Suppressor macrophage treated with lipopolysaccharide for 1 hour (primary cell): ENCODE measurements at places on chromosomes 3 and 15.

DNA sequence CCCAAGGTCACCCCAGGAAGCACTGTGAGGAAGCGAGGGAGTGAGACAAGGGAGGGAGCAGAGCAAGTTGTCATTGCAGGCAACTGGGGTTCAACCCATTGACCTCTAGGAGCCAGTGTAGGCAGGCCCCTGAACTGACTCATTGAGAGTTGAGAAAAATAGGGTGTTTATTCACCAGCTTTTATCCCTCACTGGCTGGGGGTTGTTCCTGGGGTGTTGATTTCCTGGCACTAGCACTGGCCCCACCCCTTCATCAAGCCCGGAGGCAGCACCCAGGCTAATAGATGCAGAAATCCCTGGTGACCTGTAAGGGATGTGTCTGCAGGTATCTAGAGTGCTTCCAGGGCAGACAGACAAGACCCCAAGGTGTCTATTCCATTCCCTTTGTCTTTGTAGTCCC lies 183.9 kb downstream of the ARRDC4 start:
- DNase-seq = no peak

DNA sequence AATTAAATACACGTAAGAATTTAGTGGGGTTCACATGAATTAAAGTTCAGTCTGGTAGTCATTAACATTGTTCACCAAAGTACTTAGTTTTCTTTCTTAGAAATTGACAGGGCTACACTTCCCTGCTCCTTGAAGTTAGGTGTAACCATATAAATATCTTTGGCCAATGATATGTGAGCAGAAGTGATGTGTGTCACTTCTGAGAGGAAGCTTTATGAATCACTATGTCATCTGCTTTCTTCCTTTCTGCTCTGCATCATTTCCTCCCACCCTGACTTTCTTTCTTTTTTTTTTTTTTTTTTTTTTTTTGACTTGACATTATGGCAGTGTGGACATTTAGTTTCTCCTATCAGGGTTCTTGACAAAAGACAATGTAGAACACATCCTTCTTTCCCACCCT lies 156.2 kb upstream of the COL8A1 start:
- peak; percentile 53 for DNase-seq

DNA sequence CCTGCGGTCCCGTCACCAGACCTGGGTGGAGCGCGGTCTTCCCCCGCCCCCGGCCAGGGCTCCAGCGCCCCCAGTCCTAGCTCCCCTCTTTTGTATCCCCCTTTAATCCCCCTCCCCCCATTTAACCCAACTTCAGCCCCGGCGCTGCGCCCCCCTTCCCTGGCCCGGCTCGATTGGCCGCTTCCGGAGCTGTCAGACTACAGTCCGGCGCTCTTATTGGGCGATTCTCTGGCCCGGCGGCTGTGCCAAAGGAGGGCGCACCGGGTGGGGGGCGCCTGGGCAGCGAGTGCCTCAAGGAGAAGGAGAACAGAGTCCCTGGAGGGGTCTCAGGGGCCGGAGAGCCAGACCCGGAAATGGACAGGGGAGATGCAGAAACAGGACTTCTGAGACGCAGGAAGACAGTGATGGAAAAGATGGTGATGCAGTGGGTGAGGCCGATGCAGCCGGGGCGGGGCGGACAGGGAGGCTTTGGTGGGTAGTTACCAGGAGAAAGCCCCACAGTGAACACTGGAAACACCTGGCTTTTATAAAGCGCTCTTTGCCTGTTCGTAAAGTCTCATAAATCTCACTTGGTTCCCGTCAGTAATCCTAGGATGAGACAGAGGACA lies 1.2 kb upstream of the ADCY5 start:
- DNase-seq = no peak

DNA sequence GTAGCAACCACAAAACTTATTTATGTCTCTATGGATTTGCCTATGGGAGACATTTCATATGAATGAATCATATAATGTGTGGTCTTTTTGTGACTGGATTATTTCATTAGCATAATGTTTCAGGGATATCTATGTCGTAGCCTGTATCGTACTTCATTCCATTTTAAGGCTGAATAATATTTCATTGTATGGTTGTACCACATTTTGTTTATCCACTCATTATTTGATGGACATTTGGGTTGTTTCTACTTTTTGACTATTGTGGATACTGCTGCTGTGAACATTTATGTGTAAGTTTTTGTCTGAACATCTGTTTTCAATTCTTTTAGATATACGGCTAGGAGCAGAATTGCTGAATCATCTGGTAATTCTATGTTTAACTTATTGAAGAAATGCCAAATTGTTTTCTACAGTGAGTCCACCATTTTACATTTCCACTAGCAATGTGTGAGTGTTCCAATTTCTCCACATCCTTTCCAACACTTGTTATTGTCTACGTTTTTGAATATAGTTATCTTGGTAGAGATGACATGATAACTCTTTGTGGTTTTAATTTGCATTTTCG lies 134.4 kb upstream of the DAZL start:
- DNase-seq = no peak

DNA sequence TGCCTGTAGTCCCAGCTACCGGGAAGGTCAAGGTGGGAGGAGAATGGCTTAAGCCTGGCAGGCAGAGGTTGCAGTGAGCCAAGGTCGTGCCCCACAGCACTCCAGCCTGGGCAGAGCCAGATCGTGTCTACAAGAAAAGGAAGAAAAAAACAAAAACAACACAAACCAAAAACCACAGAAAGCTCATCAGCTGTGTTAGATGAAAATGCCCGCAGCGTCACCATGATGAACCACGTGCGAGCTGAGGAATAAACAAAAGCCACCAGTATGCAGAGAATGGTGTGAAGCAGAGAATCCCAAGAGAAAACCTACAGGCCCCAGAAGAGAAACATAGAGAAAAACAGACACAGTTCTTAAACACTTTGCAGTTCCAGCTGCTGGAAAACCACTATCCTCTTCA lies 19.7 kb upstream of the TM4SF19 start:
- no peak for DNase-seq

GRCh38 chr15:34613301-34613700 lies 29.9 kb upstream of the GOLGA8B start:
- no peak for DNase-seq
